ENCODE measurements at places on chromosomes 6 and 20. TPM values are rescaled to one million over a fixed set of nuclear protein-coding genes. Genes with fewer than 3 reads are reported as not detected.

GRCh38 chr6:14476793-14477531 is 359.4 kb downstream of the CD83 start:
- DNase-seq = no peak

DNA sequence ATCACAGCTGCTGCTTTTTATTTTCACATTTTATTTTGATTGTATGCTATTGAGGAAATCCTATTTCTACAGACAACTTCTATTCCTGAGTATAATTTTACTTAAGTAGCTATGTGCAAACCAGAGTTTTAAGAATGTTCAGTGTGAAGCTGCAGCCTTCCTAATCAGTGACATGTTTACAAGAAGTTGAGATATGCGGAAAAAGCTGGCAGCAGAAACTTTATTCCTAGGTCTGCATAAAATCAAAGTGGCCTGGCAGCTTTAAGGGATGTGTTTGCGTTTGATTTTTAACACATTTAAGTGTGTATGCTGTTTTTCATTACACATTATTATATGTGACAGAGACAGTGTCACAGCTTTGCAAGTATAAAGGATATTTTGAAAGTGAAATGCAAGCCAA is 26.3 kb downstream of the MAPK14 start:
- no peak for DNase-seq

- DNase-seq = no peak
Measured at GRCh38 chr6:154314084-154314483, 42.5 kb downstream of the IPCEF1 start.

DNA sequence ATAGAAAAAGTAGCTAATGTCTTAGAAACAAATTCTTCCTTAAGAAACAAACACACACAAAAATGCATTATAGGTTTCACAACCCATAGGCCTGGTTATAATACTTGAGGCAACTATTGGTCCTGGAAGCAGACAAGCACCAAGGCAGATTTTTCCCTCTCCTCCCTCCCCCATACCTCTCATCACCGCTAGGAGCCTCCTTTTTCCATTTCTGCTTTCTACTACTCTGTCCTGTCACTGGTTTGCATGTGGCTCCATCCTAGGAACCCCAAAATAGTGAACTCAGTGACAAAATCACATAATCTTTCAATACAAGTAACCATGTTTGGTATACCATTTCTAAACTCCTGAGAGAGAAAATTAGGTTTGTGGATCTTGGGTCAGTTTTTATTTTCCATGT is 66.1 kb downstream of the HMGCLL1 start:
- no peak for DNase-seq

DNA sequence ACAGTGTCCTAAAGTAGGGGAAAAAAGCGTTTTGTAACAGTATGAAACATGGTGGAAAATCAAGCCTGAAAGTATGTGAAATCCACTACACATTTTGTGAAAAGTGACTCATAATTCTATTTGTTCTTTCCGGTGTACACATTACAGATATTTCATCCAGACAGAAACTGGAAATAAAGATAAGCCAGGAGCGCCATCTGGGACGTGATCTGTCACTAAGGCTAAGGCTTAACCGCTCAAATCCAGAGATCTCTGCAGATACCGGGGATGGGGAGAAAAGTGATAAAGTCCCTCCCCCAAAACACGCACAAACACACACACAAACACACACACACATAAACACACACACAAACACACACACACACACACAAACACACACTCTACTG is 26.6 kb upstream of the SRSF6 start:
- DNase-seq = no peak

DNA sequence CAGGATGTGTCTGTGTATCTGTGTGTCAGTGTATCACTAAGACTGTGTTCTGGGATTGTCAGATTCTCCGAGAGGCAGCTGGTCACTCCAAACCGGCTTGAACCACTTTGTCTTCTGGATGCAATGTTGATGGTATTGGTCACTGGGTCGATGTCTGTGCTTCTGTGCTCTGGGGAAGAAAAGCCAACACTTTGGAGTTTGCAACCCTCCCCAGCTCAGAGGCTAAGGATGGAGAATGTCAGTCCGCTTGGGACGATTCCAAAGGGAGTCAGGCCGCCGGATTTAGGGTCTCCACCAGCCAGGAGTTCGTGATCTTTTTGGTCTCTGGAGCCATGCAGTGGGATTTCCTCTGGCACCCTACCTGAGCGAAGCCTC is 5.2 kb downstream of the MAFB start:
- no peak for DNase-seq

DNA sequence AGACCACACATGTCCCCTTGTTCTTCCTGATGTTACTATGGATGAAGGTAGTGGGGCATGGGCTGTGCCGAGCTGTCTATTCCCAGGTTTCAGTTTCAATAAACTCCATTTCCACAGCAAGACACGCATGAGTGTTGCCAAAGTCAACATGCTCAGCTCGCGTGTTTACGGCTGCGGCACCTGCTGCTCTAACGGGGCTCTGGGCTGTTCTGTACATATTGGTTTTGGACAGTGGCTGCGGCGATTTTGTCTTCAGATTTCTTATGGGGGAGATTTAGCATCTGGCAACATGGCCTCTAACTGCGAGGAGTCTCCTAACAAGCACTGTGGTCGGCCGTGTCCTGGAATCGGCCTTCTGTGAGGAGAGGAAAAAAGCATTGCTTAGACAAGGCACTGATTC is 58.6 kb downstream of the TMEM242 start:
- DNase-seq = peak; percentile 45

DNA sequence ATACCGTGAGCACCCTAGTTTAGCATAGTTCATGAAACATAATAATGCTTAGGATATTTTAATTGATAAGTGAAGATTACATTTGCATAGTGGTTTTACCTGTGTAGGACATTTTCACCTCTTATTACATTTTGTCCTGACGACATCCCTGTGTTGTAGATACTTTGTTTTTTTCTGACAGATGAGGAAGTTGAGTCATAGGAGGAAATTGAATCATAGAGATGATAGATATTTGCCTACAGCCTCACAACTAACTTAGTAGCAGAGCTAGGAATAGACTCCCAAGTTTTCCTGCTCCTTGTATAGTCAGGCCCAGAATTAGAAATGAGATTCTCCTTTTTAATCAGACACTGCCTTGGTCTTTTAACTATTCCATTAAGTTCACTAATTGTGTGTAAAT is 100.5 kb upstream of the SUPT3H start:
- DNase-seq = no peak

DNA sequence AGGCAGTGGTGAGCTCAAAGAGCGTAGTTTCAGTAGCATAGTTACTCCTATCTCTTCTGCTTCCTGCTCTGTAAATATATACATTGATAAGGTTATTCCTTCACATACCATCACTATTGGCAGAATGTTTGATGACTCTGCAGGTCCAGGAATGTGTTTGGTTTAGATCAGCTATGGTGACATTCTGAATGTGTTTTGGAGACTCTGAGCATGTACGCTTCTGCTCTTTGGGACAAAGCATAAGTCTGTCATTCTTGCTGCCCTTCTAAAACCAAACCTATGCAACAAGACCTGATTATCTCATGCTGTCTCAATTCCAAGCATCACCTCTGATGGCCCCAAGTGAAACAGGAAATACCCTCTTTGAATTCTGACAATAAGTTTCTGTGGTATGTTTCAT is 1074.3 kb downstream of the KIF16B start:
- no peak for DNase-seq

- peak; percentile 95 for DNase-seq
Measured at GRCh38 chr6:44219053-44219814, 2.5 kb downstream of the MYMX start.

- DNase-seq = no peak
Measured at GRCh38 chr6:140561701-140562100, 1187.3 kb upstream of the CITED2 start.

DNA sequence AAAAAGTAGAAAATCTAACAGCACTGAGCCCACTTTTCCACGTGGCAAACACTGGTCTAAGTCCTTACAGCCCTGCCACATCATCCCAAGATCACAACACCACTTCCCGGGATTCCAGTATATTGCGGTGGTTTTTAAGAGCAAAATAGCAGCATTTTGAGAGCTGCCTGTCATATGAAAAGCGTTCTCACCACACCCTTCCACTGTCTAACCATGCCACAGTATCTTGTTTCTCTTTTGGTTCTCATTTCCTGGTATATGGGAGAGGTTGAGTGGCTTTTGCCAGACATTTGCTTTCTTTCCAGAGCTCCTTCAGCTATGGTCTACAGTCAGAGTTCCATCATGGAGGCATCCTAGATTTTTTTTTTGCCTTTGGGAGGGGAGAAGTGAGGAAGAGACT is 243.0 kb downstream of the TSHZ2 start:
- DNase-seq = no peak

DNA sequence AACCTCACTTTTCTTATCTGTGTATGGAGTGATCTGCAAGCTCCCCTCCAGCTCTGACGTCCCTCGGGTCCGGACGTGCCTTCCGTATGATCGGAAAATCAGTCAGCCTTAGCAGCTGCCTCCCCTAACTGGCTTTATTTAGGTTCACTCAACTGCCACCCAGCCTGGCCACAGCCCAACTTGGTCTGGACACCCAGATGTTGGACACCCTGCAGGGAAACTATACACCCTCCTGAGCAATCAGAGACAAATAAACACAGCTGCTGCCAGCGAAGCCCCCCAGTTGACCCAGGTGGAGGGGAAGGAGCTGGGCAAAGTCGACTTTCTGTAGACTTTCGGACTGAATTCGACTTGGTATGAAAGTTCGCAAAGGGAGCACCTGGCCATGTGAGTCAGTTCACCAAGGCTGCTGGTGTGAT is 28.9 kb downstream of the TBC1D7 start:
- no peak for DNase-seq

GRCh38 chr6:135064586-135064985 is 10.0 kb upstream of the HBS1L start:
- DNase-seq = no peak

GRCh38 chr6:165049362-165049761 is 260.0 kb downstream of the C6orf118 start:
- DNase-seq = no peak

- DNase-seq = no peak
Measured at GRCh38 chr20:15842872-15843271, 730.4 kb downstream of the KIF16B start.

DNA sequence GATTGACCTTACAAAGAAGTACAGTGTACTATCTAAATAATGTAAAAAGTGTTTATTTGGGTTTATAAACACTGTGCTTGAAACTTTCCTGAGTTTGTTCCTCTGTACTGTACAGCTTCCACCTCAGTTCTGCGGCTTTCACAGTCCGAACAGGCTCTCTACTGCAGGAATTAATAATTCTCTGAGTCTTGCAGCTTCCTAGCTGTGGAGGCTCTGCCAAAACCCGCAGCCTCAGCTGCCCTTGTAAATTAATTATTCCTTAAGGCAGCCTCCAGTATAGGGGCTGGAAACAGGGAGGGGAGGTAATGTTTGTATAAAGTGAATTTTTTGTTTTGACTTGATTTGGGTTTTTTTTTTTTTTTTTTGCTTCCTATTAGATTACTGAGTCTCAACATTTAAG is 19.2 kb downstream of the TSPYL4 start:
- DNase-seq = no peak

DNA sequence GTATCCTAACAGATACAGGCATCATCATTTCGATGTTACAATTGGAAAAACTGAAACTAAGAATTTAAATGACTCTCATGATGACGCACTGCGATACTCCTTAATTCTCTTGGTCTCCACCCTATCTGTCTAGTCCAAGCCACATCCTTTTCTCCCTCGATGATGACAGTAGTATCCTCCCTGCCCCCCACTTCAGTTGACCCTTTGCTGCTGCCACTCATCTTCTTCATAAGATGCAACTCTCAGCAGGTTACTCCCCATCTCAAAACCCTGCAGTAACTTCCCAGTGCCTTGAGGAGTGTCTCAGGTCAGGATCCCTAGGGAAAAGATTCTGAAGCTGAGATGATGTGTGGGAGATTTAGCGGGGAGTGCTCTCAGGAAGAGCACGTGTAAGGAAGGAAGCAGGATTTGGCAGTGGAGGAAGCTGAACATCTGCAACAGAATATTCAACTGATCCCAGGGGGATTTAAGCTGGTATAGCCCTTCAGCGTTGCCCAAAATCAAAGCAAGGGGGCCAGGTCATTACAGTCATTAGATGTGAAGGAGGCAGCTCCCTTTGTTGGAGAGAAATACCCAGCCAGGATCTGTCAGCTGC is 16.1 kb downstream of the JPH2 start:
- no peak for DNase-seq

- DNase-seq = no peak
Measured at GRCh38 chr20:50611128-50611810, 80.1 kb downstream of the RIPOR3 start.

- no peak for DNase-seq
Measured at GRCh38 chr6:41821266-41821665, 33.8 kb downstream of the TOMM6 start.

- peak; percentile 34 for DNase-seq
Measured at GRCh38 chr6:121142093-121142492, 192.2 kb downstream of the TBC1D32 start.

DNA sequence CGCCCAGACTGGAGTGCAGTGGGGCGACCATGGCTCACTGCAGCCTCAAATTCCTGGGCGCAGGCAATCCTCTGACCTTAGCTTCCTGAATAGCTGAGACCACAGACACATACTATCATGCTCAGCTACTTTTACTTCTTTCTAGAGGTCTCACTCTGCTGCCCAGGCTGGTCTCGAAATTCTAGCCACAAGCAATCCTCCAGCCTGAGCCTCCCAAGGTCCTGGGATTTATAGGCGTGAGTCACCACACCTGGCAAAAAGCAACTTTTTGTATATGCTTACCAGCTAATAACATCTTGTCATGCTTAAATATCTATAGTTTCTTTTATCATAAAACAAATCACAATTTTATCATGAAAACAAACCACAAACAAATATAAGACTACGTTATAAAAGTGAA is 23.0 kb downstream of the RNASET2 start:
- DNase-seq = no peak

DNA sequence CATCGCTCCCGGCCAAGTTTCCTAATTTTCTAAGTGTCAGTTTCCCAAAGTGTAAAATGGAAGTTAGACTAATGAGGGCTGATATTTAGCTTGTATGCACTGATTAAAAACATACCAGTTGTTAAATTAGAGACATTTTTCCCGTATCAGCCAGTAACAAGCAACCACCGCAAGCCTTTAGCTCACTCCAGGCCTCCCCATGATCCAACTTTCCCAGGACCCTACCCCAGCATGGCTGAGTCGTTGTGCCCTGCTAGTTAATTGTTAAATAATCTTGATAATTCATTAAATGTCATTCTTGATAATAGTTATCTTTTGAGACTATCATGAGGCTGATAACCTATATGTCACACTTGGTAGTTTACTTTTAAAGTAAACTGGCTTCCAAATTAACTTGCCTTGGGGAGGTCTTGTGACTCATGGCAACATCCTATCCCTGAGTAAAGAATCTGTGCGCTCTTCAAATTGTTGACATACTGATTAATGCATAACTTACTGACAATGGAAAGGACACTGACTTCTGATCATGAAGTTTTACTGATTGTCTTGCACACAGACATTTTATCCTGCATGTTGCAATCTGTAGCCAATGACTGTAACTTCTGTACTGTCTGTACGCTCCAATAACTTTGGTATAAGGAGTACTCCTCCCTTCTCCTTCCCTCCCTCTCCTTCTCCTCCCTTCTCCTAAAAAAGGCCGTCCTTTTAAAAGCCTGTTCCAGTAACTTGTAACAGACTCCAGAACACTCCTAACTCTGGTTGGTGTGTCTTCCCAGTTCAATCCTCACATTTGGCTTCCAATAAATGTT is 6.3 kb upstream of the GTF3C6 start:
- no peak for DNase-seq

- DNase-seq = no peak
Measured at GRCh38 chr6:137547186-137547585, 53.0 kb upstream of the OLIG3 start.

The OR2H1 gene
- not detected for total RNA-seq

The TP53TG5 gene
- 2.0 TPM for total RNA-seq

The CAGE1 gene
- total RNA-seq = not detected

The SLC25A27 gene
- total RNA-seq = 14.9 TPM

The TMEM242 gene
- total RNA-seq = 12.6 TPM

The PLN gene
- 277 TPM for total RNA-seq

The HMGN3 gene
- total RNA-seq = 33.3 TPM

The TBC1D20 gene
- 33.0 TPM for total RNA-seq
